ENCODE measurements at places on chromosomes 3 and 15.
A peak's percentile ranks its signal among the peaks of the same experiment; 100 is the strongest.

DNA sequence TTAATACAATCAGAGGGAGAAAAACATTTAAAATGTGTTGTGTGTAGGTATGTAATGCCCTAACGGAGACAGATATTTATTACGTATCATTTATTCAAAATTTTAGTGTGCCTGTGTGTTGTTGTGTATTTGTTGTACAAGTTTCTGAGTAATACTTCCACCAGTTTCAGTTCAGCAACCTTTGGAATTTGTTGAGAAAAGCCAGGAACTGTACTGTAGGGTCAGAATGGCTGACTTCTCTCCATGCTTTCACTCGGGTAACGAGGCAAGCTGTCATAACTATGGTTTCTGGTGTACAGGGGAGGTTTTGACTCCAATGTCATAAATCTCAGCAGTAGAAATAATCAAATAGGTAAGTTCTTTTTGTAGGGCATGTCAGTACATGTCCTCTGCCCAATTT is 23.8 kb upstream of the CNTN6 start:
- DNase-seq, result no peak

DNA sequence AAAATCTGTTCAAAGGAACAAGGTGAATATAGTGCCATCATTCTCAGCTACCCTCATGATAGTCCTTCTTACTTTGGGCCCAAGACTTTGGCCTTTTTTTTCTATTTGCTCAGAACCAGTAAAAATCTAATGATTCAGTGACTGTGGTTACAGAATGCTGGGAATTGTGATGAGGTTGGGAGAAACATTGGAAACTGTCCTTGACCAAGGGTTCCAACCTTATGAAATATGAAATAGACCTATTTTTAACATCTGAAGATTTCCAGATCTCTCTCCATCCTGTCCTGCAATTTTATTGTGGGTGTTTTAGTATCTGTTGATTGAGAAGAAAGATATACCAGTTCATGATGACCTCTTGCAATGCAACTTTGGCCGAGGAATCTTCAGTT is 34.9 kb downstream of the TMEM45A start:
- DNase-seq, result no peak

DNA sequence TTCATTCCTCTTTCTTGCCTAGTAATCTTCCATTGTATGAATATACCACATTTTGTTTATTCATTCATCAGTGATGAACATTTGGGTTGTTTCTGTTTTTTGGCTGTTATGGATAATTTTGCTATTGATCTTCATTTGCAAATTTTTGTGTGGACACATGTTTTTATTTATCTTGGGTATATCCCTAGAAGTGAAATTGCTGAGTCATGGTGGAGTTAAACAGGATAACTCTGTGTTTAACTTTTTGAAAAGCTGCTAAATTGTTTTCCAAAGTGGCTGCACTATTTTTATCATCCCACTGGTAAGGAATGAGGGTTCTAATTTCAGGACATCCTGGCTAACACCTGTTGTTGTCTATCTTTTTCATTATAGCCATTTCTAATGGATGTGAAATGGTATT is 74.6 kb upstream of the ARL6 start:
- DNase-seq, result no peak

GRCh38 chr3:195046441-195046840 is 224.5 kb downstream of the XXYLT1 start:
- no peak for DNase-seq

- no peak for DNase-seq
Observed at GRCh38 chr3:170367797-170368196, 10.3 kb downstream of the SKIL start.

DNA sequence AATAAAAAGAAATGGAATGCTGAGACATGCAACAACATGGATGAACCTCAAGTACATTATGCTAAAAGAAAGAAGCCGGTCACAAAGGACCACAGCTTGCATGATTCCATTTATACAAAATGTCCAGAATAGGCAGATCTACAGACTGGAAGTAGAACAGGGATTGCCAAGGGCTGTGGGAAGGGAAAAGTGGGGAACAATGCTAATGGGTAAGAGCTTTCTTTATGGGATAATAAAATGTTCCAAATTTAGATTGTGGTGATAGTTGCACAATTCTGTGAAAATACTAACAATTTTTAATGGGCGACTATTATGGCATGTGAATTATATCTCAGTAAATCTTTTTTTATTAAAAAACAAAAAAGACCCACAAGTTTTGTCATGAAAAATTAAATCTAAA is 106.2 kb downstream of the TMCO5A start:
- DNase-seq, result no peak

- peak; percentile 20 for DNase-seq
Observed at GRCh38 chr3:81910244-81910852, 148.9 kb upstream of the GBE1 start.

GRCh38 chr15:51803965-51804364 is 25.5 kb upstream of the TMOD3 start:
- DNase-seq, result no peak

GRCh38 chr3:147336543-147337278 is 69.6 kb downstream of the ZIC4 start:
- no peak for DNase-seq

GRCh38 chr3:41176596-41176995 is 22.7 kb upstream of the CTNNB1 start:
- no peak for DNase-seq

DNA sequence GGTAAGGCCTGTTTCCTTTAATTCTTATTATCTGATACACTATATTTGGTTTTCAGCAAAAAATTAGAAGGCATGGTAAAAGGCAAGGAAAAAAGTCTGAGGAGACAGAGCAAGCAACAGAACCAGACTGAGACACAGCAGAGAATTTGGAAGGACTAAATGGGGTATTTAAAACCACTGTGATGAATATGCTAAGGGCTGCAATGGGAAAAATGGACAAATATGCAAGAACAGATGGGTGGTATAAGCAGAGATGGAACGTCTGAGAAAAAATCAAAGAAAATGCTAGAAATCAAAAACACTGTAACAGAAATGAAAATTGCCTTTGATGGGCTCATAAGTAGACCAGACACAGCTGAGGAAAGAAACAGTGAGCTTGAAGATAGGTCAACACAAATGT is 50.8 kb upstream of the NSMCE3 start:
- no peak for DNase-seq

GRCh38 chr15:88131937-88132336 is 124.6 kb downstream of the NTRK3 start:
- DNase-seq, result no peak

DNA sequence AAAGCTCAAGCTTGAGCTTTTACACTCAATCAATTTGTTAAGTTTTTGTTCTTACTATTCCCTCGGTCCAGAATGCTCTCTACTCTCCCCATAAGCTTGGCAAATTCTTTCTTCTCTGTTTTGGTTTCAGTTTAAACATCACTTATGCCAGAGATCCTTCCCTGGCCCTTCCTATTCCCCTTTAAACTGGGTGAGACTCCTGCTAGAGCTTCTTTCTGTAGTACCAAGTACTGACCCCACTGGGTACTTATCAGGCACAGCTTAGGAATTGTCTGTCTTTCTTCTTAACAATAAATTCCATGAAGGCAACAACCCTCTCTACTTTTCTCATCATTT is 76.7 kb upstream of the PHLDB2 start:
- DNase-seq, result no peak

GRCh38 chr3:104911376-104911775 is 455.3 kb upstream of the ALCAM start:
- no peak for DNase-seq

- no peak for DNase-seq
Observed at GRCh38 chr15:68354923-68355322, 77.0 kb downstream of the ITGA11 start.

DNA sequence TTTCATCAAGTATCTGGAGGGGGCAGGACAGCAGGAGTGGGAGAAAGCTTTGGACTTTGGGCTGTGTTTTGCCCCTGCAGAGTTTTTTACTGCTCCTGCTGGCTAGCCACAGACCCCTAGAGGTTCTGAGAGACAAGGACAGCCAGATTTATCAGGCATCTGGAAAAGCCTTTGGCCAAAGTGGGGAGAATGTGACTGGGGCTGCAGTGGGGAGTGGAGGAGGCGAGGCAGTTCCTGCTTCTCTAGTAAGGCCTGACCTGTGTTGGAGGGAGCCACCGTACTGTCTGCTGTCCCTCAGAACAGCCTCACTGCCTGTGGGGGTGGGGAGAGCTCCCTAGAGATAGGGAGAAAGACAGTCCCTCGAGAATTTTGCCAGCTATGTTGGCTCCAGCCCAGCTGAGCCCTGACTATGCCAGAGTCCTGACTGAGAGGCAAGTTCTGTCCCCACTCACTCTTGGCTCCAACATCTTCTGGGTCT is 2.2 kb downstream of the ALPK3 start:
- no peak for DNase-seq

DNA sequence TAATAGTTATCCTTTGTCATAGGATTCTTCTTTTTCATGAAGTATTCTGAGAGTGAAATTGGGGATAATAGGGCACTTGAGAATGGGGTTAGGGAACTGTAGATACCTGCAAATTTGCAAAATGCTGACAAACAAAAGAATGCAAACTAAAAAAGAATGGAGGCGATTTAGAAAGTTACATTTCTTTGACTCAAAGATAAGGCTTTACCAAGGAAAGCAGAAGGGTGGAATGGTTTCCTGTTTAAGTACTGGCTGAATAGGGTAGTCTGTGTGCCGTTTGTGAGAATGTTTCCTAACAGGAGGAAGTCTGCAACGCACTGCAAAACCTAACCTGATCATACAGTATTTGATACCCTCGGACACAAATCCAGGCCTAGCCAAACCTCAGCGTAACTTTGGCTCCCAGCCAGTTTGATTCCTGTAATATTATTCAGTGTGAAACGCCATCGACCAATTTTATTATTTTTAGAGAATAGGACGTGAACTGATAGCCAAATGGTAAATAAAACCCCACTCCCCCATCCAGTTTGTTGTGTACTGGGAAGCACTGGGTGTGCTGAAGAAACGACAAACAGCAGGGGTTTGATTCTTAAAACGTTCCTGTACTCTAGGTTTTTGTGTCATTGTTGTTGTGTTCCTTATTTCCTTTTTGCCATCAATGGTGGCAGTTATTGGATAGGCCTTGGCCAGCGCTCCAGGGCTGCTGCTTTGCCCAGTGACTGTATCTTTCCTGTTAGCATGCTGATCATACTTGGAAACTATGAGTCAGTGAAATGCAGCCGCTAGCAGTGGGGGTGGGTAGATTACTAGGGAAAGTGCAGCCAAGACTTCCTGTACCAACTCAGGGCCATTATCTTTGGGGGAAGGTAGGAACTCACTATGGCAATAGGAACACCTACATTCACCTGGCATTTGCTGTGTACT is 148.0 kb upstream of the TBL1XR1 start:
- DNase-seq, result peak; percentile 35

DNA sequence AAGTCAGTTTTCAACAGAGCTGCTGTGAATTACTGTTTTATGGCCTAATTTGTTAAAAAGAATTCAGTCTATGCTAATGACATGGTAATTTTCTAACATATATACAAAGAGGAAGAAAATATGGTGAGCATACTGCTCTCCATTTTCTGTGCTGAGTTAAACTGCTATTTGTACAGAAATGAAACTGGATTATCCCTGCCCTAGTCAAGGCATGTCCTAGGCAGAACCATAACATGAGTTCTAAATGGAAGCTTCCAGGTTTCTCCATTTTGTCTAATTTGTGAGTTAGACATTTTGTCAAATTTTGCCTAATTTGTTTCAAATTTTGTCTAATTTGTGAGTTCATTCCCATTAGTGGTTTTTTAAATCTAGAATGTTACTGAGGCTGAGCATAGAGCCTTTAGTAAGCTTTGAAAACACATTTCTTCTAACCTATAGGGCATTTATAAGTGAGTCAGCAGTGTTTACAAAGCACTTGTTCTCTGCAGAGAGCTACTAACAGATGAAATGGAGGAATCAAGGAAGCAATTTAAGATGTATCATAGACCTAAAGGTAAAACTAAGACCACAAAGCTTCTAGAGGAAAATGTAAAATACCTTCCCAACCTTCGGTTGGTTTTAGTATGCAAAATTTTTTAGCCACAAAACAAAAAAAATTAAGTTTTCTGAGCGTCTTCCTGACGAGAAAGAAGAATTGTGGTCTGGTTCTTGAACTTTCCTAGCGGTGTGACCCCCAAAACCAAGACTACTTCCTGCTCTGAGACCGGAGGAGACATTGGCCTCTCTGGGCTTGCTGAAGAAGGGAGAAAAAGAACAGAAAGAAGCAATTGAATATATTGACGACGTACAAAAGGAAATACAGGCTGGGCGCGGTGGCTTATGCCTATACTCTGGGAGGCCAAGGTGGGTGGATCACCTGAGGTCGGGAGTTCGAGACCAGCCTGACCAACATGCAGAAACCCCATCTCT is 9.8 kb downstream of the P2RY14 start:
- peak; percentile 53 for DNase-seq

DNA sequence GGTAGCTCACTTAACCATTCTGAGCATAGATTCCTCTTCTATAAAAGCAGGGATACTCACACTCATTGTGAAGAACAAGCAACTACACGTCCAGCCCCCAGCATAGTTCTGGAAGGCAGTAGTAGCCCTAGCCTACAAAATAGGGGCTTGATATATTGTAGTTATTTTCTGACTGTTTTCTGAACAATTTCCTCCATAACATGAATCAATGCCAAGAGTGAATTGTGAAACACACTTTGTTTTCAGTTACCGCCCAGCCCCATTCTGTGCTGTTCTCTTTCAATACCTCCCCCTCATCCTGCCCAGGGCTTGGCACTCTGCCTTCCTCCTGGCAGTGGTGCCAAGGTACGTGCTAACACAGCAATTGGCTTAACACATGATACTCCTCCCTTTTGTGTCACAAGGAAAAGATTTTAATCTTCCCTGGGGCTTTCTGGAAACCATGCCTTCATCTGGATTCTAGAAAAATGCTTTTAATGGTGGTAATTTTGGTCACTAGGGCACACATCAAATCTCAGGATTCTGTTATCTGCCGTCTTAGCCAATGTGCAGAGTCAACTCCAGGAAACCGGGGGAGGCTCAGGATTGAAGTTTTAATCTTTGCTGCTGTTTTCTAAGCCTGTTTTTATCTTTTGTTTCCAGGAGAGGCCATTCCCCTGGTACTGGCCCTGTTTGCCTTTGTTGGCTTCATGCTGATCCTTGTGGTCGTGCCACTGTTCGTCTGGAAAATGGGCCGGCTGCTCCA is 37.2 kb downstream of the IL20RB start:
- no peak for DNase-seq

DNA sequence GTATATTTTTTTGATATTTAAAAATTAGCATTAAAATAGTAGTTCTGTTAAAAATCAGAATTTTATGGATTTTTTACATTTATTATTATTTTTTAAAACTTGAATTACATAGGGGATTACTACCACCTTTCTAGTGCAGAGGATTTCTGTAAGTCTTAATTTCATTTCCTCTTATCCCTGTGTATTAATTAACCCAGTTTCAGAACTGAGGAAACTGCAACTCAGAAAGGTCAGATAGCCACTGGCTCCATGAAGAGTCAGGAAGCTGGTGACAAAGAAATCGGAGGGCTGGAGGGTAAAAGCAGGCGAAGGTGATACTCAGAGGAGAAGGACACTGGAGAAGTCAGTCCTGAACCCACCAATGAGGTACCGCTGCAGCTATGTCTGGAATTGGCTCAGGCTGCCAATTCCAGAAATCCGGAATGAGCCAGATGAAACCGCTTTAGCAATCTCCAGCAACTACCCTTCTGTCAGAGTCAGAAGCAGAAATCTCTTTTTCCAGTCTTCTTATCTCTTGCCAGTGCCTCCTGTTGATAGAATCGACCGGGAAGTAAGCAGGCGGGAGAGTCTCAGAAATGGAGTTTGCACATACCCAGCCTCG is 308.5 kb downstream of the SV2B start:
- no peak for DNase-seq

Data from KG1 (cell line).